Activated CD4-positive, alpha-beta T cell treated with anti-CD3 and anti-CD28 coated beads for 24 hours (primary cell): ENCODE measurements at places on chromosomes 2 and 18.
A peak's percentile ranks its signal among the peaks of the same experiment; 100 is the strongest.

GRCh38 chr18:67670024-67670543 lies 153.6 kb upstream of the DSEL start:
- DNase-seq = no peak

GRCh38 chr2:189818249-189819038 lies 34.2 kb downstream of the PMS1 start:
- DNase-seq = no peak

DNA sequence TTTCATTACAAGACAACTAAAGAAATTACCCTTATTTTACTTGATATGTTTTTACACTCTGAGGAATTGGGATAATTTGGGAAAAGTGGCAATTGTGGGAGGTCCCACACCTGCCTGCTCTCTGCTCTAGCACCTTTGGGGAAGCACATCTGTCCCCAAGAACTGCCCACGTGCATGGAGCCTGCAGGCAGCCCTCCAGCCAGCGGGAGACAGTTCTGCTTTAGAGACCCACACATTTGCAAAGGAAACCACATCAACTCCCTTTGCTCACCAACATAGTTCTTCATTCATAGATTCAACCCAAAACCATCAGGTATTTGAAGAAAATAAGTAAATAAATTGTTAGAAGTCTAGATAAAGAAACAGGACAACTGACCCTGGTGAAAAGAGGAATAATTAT lies 239.9 kb upstream of the ID2 start:
- no peak for DNase-seq

GRCh38 chr2:26561918-26562810 lies 79.0 kb downstream of the CIB4 start:
- DNase-seq = peak; percentile 25

DNA sequence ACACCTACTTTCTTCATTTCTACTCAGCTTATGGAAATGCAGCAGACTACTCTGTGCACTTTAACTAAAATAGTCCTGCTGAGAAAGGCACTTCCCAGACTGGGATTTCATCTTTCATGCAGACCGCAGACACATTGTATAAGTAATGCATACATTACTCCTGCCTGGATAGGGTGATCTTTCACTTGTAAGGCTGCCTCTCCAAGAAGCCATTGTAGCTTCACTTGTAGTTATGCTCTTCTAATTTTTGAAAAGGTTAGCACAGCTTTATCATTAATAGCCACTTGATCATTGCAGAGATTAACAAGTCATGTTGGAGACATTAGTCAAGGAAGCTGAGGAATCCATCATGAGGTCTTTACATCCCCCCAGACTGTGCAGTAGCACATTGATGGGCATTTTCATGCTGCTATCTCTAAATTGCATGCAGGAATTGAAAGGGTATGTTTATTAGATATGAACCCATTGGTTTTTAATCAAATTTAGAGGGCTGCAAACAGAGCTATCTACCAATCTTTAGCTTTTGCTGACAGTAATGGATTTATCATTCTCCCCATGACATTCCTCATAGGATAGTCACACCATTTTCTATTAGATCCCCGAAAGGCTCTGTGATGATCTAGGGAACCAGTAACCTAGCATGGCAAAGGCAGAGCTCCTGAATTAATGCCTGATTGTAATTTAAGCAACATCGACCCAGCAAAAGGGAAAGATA lies 1074.7 kb upstream of the NXPH2 start:
- DNase-seq = no peak

GRCh38 chr2:10776231-10776977 lies 36.2 kb downstream of the PDIA6 start:
- DNase-seq = no peak

- no peak for DNase-seq
Observed at GRCh38 chr2:3451926-3452671, 67.2 kb downstream of the ADI1 start.

- DNase-seq = no peak
Observed at GRCh38 chr2:134122610-134123009, 131.3 kb upstream of the MGAT5 start.

- no peak for DNase-seq
Observed at GRCh38 chr2:42067521-42067920, 19.7 kb downstream of the PKDCC start.

- no peak for DNase-seq
Observed at GRCh38 chr2:112885506-112885902, 25.5 kb upstream of the IL37 start.

GRCh38 chr2:53509831-53510388 lies 257.7 kb upstream of the CHAC2 start:
- no peak for DNase-seq

DNA sequence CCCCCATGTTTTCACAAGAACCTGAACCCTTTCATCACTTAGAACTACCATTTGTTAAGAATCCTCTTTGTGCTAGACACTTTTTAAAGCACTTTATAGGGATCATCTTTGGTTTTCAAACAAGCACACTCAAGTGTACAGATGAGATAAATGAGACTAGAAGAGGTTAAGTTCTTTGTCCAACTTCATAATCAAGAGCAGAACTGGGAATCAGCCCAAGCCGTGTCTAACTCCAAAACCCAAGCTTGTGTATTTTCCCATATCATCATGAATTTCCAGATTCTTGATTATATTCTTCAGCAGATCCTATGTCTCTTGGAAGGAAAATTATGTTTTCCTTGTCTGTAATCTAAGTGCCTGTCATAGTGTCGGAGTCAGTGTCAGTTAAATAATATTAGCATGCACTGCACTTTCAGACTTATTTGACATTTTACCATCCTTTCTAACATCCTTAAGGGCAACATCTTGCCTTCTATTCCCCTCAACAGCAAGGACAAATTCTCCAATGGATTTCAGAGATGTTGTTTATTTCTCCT lies 123.0 kb upstream of the SETBP1 start:
- no peak for DNase-seq

DNA sequence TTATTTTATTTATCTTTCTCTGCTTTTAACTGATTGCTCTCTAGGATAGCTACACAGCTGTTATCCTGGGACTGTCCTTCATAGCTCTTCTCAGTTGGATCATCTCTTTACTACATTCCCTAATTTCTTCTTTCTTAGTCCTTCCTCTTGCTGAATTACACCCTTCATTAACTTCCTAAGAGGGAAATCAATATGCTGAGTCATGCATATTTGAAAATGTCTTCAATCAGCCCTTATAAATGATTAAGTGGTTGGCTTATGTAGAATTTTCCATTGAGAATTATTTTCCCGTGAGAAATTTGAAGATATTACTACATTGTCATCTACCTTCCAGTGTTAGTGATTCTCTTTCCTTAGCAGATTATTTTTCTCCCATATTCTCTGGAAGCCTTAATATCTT lies 214.2 kb downstream of the SOCS6 start:
- no peak for DNase-seq

DNA sequence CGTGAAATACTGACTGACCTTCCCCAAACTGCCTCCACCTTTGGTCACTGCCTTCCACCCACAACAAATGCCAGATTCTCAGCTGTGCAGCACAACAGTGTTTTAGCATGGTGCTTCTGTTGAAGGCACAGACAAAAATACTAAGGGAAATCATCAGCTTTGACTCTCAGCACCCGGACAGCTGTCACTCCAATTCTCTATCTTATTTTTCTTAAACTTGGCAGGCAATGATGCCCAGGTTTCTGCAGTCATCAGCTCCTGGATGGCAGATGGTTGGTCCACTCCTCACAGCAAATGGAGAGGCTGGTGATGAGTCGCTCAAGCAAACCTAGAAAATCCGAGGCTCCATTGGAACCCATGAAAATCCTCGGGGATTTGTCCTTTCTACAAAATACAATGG lies 2.9 kb upstream of the FAM124B start:
- DNase-seq = no peak

- no peak for DNase-seq
Observed at GRCh38 chr2:207935991-207936370, 89.3 kb downstream of the PLEKHM3 start.

DNA sequence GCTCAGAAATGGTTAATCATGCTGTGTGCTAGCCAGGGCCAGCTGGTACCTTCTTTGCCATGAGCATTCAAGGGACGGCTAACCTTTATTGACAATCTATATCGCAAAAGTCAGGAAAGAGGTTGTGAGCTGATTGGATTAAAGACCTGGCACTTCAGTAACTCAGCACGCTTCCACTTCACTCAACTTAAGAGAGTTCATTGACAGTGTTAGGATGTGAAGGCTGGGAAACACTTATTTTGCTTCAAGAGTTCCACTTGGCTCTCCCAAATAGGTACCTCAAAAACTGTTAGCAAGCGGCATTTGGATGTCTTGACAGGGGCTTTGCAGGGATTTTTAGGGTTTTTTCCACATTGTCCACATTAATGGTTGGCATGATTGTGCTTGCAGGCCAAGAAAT lies 25.1 kb upstream of the TXNDC2 start:
- no peak for DNase-seq

GRCh38 chr2:102789349-102790090 lies 27.7 kb downstream of the TMEM182 start:
- no peak for DNase-seq

DNA sequence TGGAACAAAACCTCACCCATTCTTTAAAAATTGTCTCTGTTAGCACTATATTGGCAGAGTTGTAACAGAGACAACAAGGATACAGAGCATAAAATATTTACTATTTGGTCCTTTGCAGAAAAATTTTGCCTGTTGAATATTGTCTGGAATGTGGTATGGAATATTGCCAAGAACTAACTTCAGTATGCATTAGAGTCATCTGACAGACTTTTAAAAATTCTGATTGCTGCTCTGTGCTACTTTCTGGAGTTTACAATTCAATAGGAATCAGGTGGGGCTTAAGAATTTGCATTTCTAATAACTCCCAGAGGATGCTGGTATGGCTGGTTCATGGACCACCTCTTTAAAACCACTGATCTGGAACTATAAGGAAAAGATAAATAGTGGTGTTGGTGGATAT lies 32.8 kb upstream of the NYAP2 start:
- DNase-seq = no peak

DNA sequence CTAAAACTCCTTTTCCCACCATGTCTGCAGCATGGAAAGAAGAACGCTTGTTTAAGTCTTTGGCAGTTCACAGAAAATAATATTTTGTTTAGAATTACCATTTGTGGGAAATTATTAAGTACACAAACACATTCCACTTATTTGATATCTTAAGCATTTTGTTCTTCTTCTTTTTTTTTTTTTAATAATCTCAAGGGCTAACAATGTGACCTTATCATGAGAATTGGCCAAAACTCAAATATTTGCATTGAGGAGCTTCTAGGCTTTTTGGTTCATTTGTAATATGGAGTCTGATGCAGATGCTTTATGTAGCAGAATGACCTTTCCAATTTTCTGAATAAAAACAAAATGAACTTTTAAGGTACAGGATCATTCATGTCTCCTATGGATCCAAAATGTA lies 555.0 kb downstream of the ZEB2 start:
- no peak for DNase-seq

DNA sequence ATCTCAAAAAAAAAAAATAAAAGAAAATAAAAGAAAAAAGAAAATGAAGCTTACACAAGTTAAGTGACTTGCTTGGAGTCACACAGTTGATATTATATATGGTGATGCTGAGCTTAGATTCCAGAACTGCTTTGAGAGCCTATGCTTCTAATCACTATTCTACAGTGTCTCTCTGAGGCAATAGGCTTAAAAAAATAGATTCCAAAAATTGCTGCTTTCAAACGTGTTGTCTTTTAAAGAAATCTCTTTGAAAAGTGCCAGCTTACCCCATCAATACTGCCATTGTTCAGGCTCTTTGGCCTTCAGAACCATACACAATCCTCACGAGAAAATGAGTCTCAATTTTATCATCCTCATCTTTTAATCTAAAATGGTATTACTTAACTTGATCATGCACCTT lies 102.6 kb downstream of the CDK15 start:
- DNase-seq = no peak

DNA sequence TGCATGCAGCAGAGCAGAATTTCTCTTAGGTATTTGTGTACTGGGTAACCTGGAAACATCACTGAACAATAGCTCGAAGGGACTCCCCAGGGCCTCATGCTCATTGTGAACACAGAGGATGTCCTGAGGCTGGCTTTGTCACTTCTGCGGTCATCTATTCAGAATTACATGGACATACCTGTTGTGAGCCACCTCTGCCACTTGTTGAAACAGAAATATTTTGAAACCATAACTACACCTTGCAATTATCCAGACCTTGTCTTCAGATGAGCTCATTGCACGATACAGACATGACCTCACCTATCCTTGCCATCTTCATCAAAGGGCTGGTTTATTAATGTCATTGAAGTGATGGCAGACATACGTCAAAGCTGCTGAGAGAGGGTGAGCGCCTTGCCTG lies 23.4 kb upstream of the CREG2 start:
- no peak for DNase-seq

- no peak for DNase-seq
Observed at GRCh38 chr2:170747921-170748320, 22.3 kb upstream of the ERICH2 start.

GRCh38 chr2:235303499-235304291 lies 190.1 kb upstream of the AGAP1 start:
- no peak for DNase-seq

- DNase-seq = no peak
Observed at GRCh38 chr18:33844232-33844631, 266.2 kb downstream of the ASXL3 start.

GRCh38 chr18:50008306-50008705 lies 186.6 kb downstream of the MYO5B start:
- DNase-seq = no peak

- DNase-seq = no peak
Observed at GRCh38 chr2:60408811-60409530, 144.5 kb downstream of the BCL11A start.

DNA sequence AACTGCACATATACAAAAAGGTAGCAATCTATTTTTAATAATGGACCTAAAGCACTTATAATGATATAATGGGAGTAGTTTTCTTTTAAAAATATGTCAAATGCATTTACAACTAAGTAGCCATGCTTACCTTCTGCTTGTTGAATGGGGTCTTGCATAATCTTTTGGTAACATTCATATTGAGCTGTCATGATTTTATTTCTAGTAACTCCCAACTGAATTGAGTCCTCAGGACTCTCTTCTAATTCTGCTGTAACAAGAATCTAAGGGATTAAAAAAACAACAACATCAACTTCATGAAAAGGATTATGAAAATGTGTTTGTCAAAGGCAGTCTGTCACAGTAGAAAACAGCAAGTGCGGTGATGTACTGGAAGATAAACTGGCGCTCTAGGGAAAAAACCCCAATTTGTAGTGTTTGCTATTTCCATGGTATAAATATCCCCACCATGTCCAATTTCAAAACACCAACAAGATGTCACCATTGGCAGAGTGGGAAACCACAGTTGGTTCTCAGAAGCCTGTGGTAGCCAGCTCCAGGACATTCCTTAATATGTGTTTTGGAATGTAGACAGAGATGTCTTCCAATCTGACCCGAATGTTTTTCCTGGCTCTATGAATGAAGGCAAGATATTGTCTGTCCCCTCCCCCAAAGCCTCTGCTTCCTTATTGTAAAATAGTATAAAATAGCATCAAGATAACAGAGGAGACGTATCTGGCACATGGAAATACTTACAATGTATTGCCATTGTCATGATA lies 64.8 kb downstream of the CALCRL start:
- DNase-seq = no peak

GRCh38 chr2:150001788-150002187 lies 414.2 kb upstream of the MMADHC start:
- no peak for DNase-seq
